ENCODE measurements at places on chromosomes 2 and 18.

DNA sequence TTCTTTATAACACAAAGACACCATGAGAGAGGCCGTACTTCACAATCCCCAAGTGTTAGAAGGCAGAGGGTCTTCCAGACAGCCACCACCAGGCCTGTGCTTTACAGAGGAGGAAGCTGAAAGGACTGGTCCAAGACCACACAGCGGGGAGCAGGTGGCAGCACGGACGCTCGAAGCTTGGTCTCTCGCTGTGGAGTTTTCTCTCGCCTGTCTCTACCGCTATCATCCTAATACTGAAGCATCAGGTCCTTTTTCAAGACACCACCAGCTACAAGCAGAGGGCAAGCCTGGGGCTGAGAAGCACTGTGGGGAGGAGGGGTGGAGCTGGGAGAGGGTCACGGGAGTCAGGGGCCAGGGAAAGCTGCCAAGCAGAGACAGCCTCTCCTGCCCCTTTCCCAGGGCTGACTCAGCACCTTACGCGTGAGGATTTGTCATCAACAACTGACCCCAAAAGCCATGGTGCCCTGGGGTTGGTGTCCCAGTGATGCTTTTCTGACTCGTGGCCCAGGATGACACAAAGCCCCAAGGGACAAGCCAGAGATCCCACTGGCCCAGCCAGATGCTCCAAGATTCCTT is 31.9 kb upstream of the FOSL2 start:
- no peak for DNase-seq

- no peak for DNase-seq
These were observed 1.4 kb downstream of the MBP start for GRCh38 chr18:77131100-77131651.

DNA sequence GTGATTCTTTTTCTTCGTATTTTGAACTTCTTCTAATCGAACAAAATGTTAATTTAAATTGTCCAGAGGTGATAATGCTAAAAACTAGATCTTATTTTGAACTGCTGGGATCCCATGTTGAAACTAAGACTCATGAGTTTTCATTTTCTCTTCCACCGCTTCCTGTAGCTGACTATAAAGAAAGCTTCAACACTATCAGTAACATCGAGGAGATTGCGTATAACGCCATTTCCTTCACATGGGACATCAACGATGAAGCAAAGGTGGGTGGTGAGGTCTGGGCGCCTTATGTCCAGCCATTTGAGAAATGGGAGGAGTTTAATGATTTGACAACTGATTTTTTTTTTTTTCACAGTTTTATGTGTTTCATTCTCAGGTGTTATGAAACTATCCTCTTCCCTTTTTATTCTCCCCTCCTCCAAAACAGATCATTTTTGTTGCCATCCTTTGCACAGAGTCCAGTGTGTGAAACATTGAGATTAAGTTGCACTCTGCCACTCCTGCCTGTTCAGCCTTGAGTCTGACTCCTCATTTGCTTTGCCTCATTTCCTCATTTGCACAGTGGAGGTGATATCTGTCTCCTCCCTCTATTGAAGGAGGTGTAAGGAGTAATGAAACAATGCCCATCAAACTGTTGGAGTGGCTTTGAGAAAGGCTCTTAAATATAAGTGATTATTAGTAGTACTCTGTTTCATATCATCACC is 13.8 kb downstream of the GRHL1 start:
- DNase-seq, result no peak

DNA sequence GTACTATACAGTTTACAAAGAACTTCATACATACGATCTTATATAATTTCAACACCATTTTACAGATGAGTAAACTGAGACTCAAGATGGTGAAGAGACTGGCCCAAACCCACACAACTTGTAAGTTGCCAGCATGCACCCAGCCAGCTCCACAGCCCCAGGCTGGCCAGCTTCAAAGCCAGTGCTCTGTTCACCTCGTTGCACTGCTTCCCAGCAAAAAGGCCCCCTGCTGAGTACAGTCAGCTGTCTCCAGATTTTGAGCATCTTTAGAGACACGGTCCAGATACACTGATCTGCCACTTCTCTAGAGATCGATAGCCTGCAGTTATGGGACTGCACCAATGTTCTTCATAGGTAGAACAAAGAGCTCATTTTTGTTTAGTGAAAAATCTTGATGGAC is 257.2 kb upstream of the CHAC2 start:
- no peak for DNase-seq

GRCh38 chr2:195413944-195414343 is 243.1 kb upstream of the SLC39A10 start:
- DNase-seq, result no peak

- DNase-seq, result no peak
These were observed 1.1 kb downstream of the ENOSF1 start for GRCh38 chr18:711310-711656.

- peak; percentile 6 for DNase-seq
These were observed 24.4 kb downstream of the ZNF892 start for GRCh38 chr2:95231723-95232122.

DNA sequence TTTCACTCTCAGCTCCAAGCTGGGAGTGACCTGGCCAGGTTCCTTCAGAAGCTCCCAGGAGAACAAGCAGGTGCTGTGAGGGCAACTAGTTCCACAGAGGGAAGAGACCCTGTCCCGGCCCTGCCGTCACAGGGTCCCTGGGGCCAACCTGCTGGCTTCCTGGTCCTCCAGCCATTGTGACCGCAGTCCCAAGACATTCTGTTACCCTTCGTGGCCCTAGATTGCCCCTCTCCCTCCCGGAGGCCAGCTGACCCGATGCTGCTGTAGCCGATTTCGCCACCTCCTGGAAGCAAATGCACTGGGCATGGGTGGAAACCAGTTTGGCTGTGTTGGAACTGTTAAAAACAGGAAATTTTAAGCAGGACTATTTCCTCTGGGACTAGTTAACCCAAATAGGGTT is 55.4 kb downstream of the EPAS1 start:
- no peak for DNase-seq

DNA sequence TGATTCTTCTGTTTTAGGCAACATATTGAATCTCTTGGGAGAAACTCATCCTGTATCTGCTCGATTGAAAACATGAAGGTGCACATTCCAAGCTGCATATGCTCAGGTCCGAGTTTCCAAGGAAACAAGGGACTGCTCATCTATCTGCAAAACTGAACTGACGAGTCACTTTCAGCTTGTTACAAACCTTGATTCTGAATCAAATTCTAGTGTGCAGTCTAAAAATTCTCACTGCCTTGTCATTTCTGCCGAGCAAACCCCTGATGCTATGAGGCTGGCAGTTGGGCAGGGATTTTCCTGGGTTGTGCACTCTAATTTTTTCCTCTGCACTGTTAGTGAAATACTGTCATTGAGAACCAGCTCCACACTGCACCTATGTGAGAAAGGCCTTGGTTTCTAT is 101.3 kb upstream of the ETAA1 start:
- no peak for DNase-seq

Measured in urinary bladder (tissue), 4 donors.